Stimulated activated effector memory CD8-positive, alpha-beta T cell treated with anti-CD3 and anti-CD28 coated beads, Interleukin-12 subunit alpha, Interleukin-12 subunit beta, amount 100 ng/mL, for 72 hours (primary cell): ENCODE measurements at places on chromosomes 13 and 19.

- no peak for DNase-seq
Observed at GRCh38 chr13:66159511-66159910, 1070.6 kb downstream of the PCDH9 start.

GRCh38 chr13:75725736-75726135 is 89.6 kb downstream of the LMO7 start:
- DNase-seq: no peak

DNA sequence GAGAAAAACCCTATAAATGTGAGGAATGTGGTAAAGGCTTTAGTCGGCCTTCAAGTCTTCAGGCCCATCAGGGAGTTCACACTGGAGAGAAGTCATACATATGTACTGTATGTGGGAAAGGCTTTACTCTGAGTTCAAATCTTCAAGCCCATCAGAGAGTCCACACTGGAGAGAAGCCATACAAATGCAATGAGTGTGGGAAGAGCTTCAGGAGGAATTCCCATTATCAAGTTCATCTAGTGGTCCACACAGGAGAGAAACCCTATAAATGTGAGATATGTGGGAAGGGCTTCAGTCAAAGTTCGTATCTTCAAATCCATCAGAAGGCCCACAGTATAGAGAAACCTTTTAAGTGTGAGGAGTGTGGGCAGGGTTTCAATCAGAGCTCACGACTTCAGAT is 11.7 kb downstream of the ZNF226 start:
- no peak for DNase-seq

DNA sequence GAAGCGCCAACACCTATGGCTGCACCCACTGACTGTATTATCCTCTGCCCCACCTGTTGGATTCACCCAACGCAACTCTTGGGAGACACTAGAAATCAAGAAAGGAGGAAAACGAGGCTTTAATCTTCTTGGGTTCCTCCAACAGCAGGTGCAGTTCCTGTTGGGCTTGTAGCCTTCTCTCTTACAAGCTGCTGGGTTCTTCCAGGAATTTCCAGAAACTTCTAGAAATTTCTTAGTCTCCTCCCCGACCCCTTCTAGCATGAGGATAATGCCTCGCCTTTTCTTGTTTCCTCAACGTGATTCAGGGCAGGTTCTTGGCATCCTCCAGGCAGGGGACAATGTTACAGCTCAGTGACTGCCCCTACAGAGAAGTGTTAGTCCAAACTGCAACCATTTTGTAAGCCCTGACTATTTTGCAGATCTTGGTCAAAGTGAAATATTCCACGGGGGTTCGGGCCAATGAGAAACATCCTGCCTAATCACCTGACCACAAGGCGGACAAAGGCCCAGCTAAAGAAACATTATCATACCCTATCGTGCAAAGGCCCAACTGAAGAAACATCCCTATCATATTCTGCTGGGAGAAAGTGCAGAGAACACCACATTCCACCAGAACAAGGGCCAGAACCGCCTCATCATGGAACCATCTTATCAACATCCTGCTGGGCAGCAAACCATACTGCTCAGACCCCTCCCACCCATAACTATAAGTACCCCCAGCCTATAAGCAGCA is 614 bp upstream of the PNMA8A start:
- DNase-seq: no peak

GRCh38 chr13:23513455-23513854 is 56.8 kb upstream of the TNFRSF19 start:
- DNase-seq: no peak

DNA sequence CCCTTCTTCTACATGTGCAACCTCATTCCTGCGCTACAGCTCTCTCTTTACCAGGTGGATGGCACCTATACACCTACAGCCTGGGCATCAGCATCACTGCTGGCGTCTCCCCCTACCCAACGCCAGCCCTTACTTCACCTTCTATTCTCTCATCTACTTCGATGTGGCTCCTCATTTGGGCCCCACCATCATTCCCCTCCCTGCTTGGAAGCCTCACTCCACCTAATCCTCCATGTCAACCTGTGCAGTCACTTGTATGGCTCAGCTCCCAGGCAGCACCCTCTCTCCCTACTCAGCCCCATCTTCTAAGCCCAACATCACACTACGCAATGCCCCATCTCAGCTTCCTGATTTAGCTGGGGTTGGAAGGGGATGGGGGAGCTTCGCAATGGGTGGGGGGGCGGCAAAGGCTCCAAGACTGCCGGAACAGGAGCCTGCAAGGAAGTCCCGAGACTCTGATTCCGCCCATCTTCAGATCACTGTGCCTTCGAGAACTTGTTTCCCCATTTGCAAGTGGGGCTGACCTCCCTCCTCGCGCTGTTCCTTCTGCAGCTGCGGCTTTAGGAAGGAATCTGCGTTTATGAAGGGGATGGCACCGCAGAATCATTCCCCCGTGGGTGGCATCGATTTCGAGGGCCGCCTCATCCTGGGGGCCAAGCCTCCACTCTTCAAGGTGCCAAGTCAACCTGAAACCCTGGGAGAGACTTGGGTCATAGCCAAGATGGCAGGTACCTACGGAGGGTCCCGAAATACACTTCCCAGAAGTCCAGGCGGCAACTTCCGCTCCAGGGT is 913 bp downstream of the MZF1 start:
- no peak for DNase-seq

DNA sequence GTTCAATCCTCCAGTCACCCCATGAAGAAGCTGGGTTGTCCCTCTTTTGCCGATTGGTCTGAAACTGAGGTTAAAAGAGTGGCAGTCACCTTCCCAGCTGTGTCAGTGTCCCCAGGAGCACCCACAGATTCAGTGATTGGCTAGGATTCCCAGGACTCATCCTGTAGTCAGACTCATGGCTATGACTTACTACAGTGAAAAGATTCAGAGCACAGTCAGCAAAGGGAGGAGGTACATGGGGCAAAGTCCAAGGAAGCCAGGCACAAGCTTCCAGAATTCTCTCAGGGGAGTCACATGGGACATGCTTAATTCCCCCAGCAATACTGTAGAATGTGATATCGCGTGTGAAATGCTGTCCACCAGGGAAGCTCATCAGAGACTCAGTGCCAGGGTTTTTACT is 14.2 kb downstream of the ZNF473 start:
- no peak for DNase-seq

DNA sequence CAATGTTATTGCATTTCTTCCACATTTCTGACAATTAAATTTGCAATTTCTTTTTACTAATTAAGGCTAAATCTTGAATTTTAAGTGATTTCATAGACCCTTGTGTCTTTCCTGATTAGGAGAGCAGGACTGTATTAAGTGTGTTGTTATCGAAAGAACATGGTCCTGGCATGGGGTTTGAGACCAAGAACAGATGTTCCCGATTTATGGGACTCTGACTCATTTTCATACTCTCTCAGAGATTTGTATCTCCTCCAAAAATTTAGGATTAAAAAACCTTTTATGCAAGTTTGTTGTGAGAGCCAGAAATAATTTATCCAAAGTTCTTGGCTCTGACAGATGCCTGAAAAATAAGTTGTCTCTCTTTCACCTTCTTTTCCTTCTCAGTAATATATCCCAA is 589.3 kb upstream of the ARGLU1 start:
- no peak for DNase-seq

- no peak for DNase-seq
Observed at GRCh38 chr19:55597501-55597921, 1.8 kb downstream of the FIZ1 start.

DNA sequence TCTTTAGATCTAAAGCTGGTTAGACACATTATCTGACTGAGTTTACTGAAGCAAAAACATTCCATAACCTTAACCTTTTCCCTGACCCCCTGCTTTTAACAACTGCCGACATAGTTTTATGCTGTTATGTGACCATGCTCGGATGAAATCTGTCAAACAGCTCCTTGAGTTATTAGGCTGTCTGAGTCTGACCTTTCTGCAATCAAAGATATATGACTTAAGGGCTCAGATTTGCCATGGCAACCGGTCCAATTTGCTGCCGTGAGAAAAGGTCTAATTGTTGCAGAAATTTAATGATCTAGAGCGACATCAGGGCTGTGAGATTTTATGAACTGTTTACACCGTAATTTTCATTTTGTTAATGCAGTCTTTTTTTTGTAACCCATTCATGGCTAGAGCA is 61.8 kb downstream of the URI1 start:
- no peak for DNase-seq

GRCh38 chr13:34420702-34421346 is 521.2 kb upstream of the NBEA start:
- DNase-seq: no peak

DNA sequence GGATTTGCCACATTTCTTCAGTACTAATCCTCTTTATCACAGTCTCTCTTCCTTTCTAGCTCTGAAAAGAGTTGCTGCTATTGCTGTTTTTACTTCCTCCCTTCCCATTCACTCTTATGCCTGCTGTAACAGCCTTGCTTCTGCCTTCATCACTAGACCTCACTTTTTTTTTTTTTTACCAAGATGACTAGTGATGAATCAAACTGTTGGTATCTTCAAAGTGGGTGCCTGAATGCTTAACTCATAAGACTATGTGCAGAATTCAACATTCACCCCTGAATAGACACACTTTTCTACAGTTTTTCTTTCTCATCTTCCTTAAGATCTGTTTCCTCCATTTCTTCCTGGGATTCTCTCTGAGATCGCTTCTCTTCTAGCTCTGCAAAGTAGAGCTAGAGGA is 217.2 kb upstream of the HTR2A start:
- DNase-seq: no peak
